ENCODE measurements at places on chromosomes 3 and 15.

DNA sequence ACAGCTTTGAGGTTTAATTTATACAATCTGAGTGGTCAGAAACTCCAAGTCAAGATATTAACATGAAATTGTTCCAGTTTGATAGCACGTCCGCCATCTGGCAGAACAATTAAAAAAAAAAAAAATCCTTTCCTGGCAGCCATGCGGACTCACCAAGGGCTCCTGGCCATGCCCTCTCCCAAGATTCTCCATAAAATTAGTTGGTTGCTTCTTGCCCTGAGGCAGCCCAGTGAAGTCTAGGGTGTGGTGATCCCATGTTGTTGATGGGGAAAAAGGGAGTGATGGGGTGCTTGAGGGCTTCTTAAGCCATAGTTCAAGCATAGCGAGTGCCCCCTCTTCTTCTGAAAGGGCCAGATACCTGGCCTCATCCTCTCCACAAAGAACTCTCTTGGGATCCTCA lies 81.7 kb upstream of the CCNL1 start:
- DNase-seq: no peak

GRCh38 chr15:32096916-32097617 lies 66.8 kb downstream of the CHRNA7 start:
- DNase-seq: no peak

- DNase-seq: no peak
Measured at GRCh38 chr3:163951397-163951987, 1126.8 kb downstream of the SI start.

DNA sequence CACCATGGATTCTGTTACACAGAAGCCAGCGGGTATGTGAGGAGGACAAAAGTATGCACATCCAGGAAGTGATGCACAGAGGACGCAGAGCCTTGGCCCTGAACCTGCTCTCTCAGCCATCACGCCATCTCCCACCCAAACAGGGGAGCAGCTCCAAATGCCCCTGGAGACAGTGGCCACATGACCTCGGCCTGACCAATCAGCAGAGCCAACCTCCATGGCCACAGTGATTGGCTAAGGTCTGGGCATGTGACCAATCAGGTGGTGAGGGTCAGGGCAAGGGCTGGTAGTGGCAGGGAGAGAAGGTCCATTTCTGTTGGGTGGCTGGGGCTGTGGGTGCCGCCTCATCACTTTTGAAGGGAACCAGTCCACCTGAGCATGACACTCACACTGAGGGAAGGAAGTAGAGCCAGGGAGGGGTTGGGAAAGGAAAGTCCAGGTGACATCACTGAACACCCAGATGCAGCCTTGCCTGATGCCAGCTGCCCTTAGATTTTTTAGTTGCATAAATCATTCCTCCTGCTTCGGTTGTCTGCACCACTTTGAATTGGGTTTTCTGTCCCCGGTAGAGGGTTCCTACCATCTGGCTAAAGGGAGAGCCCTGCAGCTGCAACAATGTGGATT lies 70.3 kb upstream of the IQSEC1 start:
- no peak for DNase-seq

DNA sequence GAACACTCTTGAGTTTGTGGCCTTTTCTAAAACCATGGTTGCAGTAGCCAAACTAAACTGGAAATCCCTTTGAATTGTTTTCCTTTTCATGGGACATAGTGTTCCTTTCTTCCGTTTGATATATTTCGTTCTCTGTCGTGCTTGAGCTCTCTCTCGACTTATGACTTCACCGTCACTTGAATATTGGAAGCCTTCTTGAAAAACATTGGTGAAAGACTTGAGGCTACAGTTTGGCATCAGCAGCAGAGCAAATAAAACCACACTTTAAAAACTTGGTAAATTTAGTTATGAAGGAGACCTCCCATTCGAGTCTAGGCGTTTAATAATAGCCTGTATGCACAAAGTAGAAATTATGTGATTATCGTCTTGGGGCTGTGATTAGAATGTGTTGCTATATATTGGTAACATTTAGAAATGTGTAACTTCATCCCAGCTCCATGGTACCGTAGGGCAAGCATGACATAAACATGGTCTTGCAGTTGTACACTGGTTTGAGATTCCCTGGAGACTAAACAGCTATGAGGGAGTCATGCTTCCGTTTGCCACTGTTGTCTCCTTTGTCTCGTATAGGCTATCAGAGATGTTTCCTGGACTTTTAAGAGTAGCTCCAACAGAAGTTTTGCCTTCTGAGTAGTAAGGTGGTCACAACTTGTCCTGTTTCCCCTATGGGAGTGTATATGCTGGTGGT lies 122.3 kb downstream of the PTPRG start:
- no peak for DNase-seq

DNA sequence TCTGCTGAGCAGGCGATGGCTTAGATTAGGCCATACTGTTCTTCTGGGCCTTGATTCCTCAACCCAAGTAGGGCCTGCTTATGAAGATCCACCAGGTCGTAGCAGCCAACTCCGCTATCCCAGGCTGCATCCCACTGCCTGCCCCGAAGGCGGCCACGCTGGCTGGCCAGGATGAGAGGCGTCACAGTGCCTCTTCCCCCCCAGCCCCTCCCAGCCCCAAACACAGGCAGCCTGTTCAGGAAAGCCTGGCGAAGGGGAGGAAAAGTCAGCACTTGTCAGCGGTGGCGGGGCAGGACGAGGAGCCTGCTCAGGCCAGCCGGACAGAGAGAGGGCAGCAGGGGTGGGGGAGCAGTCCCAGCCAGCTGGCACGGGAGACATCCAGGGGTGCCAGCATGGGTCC lies 11.2 kb downstream of the PTH1R start:
- DNase-seq: no peak

DNA sequence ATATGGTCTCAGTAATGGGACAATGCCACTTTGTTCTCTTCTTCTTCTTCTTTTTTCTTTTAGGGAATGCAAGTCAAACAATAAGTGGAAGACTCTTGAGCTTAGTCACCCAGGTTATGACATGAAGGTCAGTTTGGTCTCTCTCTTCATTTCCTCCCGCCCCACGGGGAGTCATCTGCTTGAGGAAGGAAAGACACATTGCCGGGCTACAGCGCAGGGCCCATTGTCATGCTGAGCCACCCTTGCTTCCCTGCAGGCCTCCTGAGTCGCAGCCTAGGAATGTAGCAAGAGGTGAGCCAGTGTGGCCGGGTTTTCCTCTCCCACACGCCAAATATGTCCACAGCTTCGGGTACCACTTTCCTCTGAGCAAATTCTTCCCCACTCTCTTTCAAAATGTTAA lies 47.6 kb downstream of the RAP2B start:
- no peak for DNase-seq

- DNase-seq: no peak
Measured at GRCh38 chr3:71991046-71991445, 206.1 kb upstream of the PROK2 start.

GRCh38 chr15:75232252-75232813 lies 25.8 kb upstream of the GOLGA6C start:
- DNase-seq: no peak

- DNase-seq: no peak
Measured at GRCh38 chr3:51691949-51692348, 14.9 kb upstream of the GRM2 start.

GRCh38 chr15:98855067-98855814 lies 152.4 kb downstream of the PGPEP1L start:
- no peak for DNase-seq

DNA sequence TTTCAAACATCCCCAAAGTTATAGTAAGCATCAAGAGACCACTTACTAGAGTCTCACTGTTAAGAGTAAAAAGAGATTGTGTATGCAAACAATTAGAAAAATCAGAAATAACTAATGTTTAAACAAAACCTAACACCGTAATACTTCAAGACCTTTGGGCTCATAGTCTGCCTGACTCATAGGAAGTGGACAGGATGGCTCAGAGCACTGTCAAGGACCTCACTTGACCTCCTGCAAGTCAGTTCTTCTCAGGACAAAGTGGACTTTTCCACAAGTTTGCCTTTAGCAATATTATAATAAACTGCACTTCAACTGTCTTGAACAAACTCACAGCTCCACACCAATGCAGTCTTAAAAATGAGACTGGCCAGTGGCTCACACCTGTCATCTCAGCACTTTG lies 34.8 kb downstream of the IL12A start:
- no peak for DNase-seq

- no peak for DNase-seq
Measured at GRCh38 chr3:8635631-8636030, 9.0 kb downstream of the SSUH2 start.

GRCh38 chr3:194326192-194326967 lies 24.7 kb downstream of the CPN2 start:
- no peak for DNase-seq

DNA sequence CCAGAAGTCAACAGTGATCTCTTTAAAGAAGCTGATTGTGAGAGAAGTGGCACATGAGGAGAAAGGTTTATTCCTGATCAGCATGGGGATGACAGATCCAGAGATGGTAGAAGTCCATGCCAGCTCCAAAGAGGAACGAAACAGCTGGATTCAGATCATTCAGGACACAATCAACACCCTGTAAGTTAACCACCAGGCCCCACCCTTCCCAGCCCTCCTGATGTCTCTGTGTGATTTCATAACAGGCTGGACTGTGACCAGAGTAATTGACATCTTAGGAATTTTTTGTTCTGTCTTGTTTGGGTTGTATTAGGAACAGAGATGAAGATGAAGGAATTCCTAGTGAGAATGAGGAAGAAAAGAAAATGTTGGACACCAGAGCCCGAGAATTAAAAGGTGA lies 67.7 kb downstream of the KLHL25 start:
- no peak for DNase-seq

GRCh38 chr15:77597804-77598453 lies 34.8 kb downstream of the LINGO1 start:
- DNase-seq: no peak

- no peak for DNase-seq
Measured at GRCh38 chr3:41248525-41248924, 49.2 kb downstream of the CTNNB1 start.

GRCh38 chr3:49750056-49750455 lies 26.3 kb upstream of the GMPPB start:
- no peak for DNase-seq

DNA sequence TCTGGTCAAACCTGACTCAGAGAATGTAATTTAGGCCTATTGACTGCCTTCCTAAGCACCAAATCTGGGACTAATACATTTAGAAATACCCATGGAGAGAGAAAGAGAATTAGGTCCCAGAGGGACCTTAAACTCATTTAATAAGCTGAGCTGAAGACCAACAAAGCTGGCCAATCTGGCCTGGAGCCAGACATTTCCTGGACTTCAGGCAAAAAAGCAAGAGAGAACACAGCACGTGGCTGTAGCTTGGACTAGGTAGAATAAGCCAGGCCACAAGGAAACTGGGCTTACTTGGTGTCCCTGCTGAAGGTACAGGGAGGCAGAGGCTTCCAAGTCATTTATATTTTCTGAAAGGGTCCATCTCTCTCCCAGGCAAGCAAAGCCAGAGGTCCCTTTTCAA lies 88.1 kb downstream of the RTP4 start:
- DNase-seq: no peak

- no peak for DNase-seq
Measured at GRCh38 chr3:72238801-72239200, 453.9 kb upstream of the PROK2 start.

- no peak for DNase-seq
Measured at GRCh38 chr3:41608347-41608746, 353.6 kb downstream of the ULK4 start.

- DNase-seq: no peak
Measured at GRCh38 chr15:66187271-66187670, 66.3 kb downstream of the MEGF11 start.

- DNase-seq: no peak
Measured at GRCh38 chr3:72475258-72476138, 372.7 kb downstream of the SHQ1 start.

DNA sequence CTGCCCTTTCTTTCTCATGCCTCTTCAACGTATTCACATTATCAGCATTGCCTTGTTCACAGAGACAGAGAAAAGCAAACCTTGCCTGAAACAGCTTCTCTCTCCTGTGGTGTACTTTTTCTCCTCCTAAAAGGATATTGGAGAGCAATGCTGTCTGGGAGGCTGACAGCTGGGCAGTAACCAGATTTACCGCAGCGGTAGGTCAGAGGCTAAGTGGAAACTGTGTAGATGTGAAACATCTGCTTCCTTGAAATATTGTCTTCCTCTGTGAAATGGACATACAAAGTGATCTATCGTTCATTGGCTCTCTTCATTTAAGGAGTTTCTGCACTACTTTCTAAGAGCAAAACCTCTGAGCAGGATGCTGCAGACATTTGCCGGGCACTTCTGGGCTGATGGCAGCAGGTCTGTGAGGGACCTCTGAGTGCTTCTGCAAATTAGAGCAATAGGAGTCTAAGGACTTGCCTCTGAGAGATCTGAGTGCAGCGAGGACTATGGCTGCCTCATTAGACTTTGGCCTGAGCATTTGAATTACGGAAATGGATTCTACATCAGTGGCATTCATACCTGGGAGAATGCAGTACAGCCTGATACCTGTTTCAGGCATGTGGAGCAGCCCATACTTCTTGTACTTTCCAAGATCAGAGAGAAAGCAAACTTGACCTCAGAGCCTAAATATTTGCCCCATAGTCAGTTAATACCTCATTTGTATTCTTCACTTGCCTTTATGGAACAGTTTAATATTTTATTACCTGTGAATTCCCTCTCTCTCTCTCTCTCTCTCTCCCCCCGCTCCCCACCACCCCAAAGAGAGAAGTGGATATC lies 260.5 kb upstream of the TPRG1 start:
- DNase-seq: no peak

DNA sequence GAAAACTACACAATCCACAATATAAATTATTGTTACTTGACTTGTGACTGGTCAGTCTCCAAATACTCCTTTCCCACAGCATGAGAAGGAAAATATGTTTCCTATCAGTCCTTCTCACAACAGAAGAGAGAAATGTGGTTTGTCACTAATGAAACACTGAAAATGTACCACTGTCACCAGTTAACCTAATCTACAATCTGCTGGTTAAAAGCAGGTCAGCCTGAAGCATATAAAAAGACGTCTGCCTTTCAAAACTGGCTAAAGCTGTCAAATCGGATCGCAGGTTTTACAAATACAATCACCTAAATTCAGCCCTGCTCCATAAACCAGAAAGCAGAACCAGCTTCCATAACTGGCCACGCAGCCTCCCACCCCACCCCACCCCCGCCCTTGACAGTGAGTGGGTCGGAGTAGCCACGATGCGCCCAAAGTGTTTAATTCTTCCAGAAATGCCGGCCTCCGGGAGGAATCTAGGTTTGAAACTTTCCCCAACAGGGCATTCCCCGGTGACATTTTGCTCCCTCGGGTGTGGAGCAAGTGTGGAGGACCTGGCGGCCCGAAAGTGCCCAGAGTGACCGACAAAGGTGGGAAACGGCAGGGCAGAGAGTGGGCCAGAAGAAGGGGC lies 682 bp downstream of the ETFA start:
- no peak for DNase-seq

DNA sequence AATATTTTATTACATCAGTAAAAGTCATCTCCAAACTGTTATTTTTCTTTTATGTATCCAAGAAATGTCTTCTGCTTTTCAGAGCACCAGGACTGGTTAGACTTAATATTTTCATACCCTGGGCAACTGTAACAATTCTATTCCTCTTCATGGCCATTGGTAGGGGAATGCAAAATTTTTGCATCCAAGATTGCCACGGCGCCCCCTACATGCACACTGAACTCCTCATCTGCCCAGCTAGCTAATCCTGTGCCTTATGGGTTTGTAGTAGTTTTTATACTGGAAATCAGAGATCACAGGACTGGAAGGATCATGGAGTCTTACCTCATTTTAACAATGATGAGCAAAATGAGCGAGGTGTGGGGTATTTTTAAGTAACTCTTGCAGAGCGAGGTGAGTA lies 74.2 kb downstream of the CRTC3 start:
- no peak for DNase-seq

GRCh38 chr3:133548090-133548489 lies 25.4 kb upstream of the CDV3 start:
- DNase-seq: no peak
